ENCODE measurements at places on chromosomes 12 and 14.

DNA sequence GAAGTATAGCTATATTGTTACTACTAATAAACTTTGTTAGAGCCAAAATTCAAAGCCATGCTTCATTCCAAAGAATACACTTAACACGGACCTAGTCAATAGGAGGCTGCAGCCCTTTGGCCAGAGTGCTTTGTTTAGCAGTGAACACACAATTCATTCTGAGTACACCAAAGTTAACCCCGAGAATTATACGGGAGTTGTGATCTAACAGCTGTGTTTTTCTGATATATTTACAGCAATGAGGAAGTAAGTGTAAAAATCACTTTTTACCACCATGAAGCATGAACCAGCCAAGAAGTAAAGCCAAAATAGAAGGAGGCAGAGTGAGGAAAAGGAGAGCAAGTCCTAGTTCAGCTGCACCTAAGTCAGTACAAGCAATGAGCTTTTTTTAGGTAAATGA, 156.8 kb upstream of the PDE3A start:
- H3K36me3 ChIP-seq: no peaks in the 10 kb centered on the region
- no peak overlapping the region for H3K4me3 ChIP-seq
- peaks cover 6% of the 10 kb centered on the region for H3K4me1 ChIP-seq
- no peak overlapping the region for H3K27ac ChIP-seq
- DNase-seq: no peak

GRCh38 chr14:60249321-60250256, 568 bp downstream of the PPM1A start:
- H3K27me3 ChIP-seq: no peaks in the 10 kb centered on the region
- peak; percentile 75 for DNase-seq
- H3K4me1 ChIP-seq: peaks cover 31% of the 10 kb centered on the region
- peak overlapping the region; percentile 100 for H3K4me3 ChIP-seq
- H3K27ac ChIP-seq: peak overlapping the region; percentile 74

GRCh38 chr12:75890141-75890540, 141.4 kb downstream of the PHLDA1 start:
- no peaks in the 10 kb centered on the region for H3K36me3 ChIP-seq
- no peak for DNase-seq
- H3K4me3 ChIP-seq: no peak overlapping the region
- no peaks in the 10 kb centered on the region for H3K27me3 ChIP-seq
- H3K4me1 ChIP-seq: peaks cover 5% of the 10 kb centered on the region
- H3K27ac ChIP-seq: no peak overlapping the region

DNA sequence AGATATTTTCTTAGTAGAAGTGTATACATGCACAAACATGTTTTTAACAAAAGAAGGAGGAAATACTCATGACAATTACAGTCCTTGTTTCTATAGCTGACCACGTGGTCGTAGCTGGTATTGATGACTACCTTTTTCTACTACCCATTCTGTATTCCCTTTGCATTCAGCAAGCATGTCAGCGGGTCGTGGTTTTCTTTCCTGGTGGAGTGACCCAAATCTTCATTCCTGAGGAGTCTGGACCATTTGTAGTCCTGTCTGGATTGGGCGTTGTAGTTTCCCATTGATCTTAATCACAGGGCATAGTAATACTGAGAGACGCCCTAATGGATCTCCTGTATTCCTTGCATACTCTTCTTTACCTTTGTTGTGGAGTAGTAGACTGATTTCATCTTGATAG, 472.1 kb upstream of the RGS6 start:
- no peaks in the 10 kb centered on the region for H3K27me3 ChIP-seq
- no peak overlapping the region for H3K27ac ChIP-seq
- H3K4me3 ChIP-seq: no peak overlapping the region
- peaks cover 15% of the 10 kb centered on the region for H3K4me1 ChIP-seq

DNA sequence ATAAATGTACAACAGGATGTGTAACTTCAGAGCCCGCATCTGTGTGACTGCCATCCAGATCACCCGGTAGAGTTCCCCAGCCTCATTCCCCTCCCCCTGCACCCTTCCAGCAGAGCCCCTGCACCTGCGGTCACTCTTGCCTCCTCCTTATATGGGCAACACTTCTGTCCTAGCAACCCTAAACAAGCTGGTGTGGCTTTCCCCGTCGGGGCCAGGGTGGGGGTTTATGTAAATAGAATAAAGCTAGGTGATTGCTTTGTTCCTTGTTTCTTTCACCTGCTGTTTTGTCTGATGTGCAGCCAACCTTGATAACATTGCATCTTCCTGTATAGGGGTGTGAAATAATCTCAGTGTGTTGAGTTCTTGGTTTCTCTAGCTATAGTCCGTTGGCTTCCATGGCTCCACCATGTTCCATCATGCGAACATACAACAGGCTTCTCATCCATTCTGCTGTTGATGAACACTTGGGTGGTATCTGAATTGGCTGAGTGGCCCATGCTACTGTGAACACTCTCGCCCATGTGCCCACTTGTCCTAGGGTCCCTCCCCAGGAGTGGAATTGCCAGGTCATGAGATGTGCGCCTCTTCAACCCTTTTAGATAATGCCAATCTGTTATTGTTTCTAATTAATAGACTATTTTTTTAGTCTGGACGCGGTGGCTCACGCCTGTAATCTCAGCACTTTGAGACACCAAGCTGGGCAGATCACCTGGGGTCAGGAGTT, 102.2 kb downstream of the KIF26A start:
- DNase-seq: peak; percentile 41
- no peaks in the 10 kb centered on the region for H3K36me3 ChIP-seq
- H3K27ac ChIP-seq: no peak overlapping the region
- peaks cover 32% of the 10 kb centered on the region for H3K27me3 ChIP-seq

DNA sequence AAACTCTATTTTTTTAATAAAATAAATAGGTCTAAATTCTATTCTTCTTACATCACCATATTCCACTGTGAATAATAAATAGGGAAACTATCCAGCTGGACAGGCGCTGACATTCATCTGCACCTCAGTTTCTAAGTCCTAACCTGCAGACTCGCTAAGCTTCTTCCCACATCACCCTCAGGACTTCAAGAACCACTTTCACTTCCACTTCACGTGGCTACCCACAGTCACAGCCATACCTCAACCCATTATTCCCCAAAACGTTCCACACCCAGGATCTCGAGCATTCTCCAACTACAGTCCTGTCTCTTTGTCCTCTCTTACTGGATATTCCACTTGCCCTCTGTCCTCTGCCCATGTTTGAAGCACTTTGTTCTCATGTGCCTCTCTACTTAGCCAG, 71.1 kb downstream of the C2CD5 start:
- no peak overlapping the region for H3K27ac ChIP-seq
- no peaks in the 10 kb centered on the region for H3K4me1 ChIP-seq
- no peak overlapping the region for H3K4me3 ChIP-seq
- peaks cover 9% of the 10 kb centered on the region for H3K36me3 ChIP-seq
- no peaks in the 10 kb centered on the region for H3K27me3 ChIP-seq
- no peak for DNase-seq

GRCh38 chr12:122722387-122722786, 5.8 kb upstream of the HCAR3 start:
- H3K4me3 ChIP-seq: no peak overlapping the region
- H3K27ac ChIP-seq: peak overlapping the region; percentile 92
- H3K36me3 ChIP-seq: no peaks in the 10 kb centered on the region
- no peak for DNase-seq

- no peaks in the 10 kb centered on the region for H3K27me3 ChIP-seq
- no peak overlapping the region for H3K27ac ChIP-seq
- H3K4me1 ChIP-seq: no peaks in the 10 kb centered on the region
These were observed 2.6 kb upstream of the CAPRIN2 start for GRCh38 chr12:30757316-30757715.

GRCh38 chr12:2739832-2740641, 54.7 kb upstream of the FKBP4 start:
- no peak overlapping the region for H3K27ac ChIP-seq
- DNase-seq: no peak
- H3K4me1 ChIP-seq: no peaks in the 10 kb centered on the region
- H3K36me3 ChIP-seq: no peaks in the 10 kb centered on the region
- H3K27me3 ChIP-seq: peaks cover 39% of the 10 kb centered on the region
